ENCODE measurements at places on chromosomes 1 and 21. TPM values are rescaled to one million over a fixed set of nuclear protein-coding genes. Genes with fewer than 3 reads are reported as not detected.
A peak's percentile ranks its signal among the peaks of the same experiment; 100 is the strongest.

- H3K4me1 ChIP-seq = peaks cover 5% of the 10 kb centered on the region
- H3K4me3 ChIP-seq = no peak overlapping the region
- H3K27ac ChIP-seq = peak overlapping the region; percentile 77
- H3K27me3 ChIP-seq = no peaks in the 10 kb centered on the region
- peak; percentile 90 for DNase-seq
Observed at GRCh38 chr1:23376890-23377811, 7.5 kb upstream of the ZNF436 start.

The MYOM3 gene
- not detected for total RNA-seq

GRCh38 chr1:94322696-94323095, 85.3 kb upstream of the ARHGAP29 start:
- no peaks in the 10 kb centered on the region for H3K27me3 ChIP-seq
- H3K36me3 ChIP-seq = no peaks in the 10 kb centered on the region
- DNase-seq = no peak
- H3K4me3 ChIP-seq = no peak overlapping the region

The ETV3L gene
- not detected for total RNA-seq

The GPATCH3 gene
- total RNA-seq = 5.2 TPM

GRCh38 chr1:169588785-169589485, 2.7 kb upstream of the F5 start:
- no peaks in the 10 kb centered on the region for H3K4me1 ChIP-seq
- peaks cover 3% of the 10 kb centered on the region for H3K27me3 ChIP-seq
- no peak overlapping the region for H3K27ac ChIP-seq
- no peak overlapping the region for H3K4me3 ChIP-seq

- H3K27ac ChIP-seq = no peak overlapping the region
- H3K36me3 ChIP-seq = no peaks in the 10 kb centered on the region
- DNase-seq = no peak
Observed at GRCh38 chr1:37765916-37766664, 1.2 kb upstream of the EPHA10 start.

The HSD3B1 gene
- not detected for total RNA-seq
